ENCODE measurements at places on chromosomes 12 and 14.
A peak's percentile ranks its signal among the peaks of the same experiment; 100 is the strongest.

GRCh38 chr12:109900752-109901580, 892 bp downstream of the TCHP start:
- peak; percentile 7 for DNase-seq

DNA sequence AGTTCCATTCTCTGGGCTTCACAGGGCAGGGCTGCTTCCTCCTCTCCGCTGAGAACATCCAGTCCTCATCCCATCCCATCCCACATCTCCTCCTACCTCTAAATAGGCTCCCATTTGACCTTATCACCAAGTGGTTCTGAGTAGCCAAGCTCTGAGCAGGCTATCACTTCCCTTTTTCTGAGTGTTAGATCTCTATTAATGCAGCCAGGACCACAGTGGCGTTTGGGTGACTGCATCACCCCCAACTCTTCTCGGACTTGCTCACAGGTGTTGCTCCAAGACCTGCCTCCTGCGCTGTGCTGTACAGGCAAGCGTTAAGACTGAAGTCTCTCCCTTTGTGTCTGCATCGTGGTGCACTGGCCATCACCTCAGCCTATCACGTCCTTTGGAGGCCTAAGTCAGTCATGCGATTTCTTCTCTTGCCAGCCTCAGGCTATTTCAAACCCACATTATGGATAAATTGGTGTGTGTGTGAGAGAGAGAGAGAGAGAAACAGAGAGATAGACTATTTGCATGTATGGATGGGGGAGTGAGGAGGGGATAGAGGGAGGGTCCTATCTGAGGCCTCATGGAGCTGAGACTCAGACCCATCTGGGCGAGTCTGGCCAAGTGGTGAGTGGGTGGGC, 12.4 kb upstream of the HHIPL1 start:
- no peak for DNase-seq

DNA sequence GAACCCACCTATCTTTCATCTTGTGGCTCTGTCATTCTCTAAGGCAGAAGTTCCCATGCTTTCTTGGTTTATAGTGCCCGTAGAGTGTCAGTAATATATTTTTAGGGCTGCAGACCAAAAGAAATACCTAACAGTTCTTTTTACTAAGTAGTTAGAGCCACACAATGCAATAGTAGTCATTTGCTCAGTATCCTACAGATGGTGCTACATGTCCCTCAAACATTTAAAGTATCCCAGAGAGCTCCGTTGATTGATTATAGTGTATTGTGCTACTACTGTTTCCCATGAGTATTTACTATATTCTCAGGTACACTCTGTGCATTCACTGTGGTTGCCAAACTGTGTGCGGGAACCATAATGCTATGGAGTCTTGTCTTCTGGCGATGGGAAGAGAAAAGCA, 4.7 kb upstream of the PLBD1 start:
- no peak for DNase-seq

DNA sequence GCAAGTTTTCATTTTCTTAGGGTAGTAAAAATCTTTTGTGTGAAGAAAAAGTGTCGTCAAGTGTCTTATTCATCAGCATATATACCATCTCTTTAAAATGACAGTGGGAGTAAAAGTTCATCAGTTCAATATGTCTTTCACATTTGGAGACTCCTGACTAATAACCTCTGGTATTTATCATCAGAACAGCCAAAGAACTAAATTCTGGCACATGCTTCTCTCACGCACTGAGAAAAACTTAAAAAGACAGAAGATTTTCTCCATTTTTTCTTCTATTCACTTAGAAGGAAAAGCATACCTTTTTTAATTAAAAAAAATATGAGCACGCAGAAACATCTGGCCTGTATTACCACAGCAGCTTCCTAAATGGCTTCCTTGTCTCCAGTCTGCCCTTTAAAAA, 265.7 kb downstream of the AKAP6 start:
- DNase-seq = no peak

DNA sequence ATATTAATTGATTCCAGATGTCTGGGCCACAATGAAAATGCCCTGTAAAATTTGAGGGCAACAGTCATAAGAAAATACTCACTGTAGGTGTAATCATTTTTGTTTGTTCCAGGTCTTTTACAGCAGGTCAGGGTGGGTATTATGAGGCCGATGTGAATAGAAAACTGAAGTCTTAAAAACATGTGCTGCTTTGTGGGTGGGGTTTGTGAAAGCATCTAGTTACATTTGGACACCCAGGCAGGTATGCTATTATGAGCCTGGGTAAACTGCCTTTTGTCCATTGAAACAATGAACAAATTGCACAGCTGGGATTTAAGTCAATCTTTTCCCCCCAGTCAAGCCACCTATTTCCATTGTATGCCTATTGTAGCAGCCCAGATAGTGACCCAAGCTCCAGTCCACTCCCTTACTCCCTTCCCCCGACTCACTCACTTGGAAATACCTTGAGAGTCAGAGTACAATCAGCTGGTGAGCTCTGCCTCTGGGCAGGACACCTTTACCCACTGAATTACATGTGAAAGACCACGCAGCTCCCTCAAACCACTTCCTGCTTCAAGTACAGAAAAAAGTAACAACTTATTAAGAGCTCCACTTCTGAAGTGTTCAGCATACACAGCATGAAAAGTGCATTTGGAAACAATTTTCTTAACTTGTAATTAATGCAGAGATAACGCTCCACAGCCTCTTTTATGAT, 1.8 kb downstream of the IGF1 start:
- no peak for DNase-seq

GRCh38 chr12:80692114-80692513, 15.3 kb upstream of the MYF6 start:
- no peak for DNase-seq

DNA sequence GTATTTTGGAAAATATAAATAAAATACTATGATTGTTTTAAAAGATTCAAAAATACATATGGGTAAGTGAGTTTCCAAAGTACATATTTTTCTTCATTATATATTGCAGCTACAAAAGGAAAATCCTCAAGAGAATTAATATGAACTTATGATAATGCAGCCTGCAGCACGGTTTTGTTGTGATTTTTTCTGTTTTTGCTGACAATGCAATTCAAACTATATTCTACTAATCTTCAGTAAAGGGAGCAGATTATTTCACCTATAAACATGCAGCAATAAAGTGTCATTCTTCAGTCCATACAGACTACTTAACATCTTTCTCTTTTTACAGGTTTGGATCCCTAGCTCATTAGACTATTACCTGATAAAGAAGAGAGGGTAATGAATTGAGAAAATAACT, 582.1 kb upstream of the MGAT4C start:
- DNase-seq = no peak

DNA sequence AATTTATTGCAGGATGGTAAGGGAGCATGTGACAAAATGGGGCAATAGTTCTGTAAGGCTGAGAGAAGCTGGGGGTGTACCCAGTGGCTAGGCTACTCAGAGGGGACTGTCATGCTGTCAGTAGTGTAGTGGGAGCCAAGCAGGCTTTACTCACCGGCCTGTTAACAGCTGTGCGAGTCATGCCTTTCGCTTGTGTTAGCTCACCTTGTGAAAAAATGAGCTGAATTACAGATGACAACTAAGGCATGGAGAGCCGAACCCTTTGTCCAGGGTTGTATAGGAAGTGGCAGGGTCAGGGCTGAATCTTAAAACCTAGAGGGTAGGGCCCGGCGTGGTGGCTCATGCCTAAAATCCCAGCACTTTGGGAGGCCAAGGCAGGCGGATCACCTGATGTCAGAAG, 37.9 kb downstream of the SH2B3 start:
- DNase-seq = peak; percentile 62

DNA sequence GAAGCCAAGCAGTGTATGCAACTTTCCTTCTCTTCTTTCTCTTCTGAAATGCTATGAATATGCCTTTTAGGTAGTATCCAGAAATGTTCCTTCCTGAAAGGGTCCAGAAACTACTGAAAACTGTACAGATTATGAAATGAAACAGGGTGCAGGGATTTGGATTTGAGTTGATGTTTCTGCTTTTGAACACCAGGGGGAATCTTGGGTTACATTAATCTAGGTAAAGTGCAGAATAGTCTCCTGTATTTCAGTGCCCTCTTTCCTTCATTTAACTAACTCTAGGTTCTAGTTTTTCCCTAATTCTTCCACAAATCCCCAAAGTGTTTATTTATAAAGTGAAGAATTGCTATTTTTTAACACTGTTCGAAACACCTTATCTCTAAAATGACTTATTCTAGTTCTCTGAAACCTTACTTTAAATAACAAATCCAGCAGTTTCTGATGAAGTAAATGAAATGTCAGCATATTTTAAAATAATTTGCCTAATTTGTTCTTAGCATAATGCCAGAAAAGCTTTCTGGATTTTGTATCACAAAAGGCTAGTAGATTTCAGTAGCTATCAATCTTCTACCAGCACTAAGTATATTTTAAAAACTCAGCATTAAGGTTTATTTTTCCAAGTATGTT, 111.9 kb downstream of the LRRK2 start:
- DNase-seq = no peak

DNA sequence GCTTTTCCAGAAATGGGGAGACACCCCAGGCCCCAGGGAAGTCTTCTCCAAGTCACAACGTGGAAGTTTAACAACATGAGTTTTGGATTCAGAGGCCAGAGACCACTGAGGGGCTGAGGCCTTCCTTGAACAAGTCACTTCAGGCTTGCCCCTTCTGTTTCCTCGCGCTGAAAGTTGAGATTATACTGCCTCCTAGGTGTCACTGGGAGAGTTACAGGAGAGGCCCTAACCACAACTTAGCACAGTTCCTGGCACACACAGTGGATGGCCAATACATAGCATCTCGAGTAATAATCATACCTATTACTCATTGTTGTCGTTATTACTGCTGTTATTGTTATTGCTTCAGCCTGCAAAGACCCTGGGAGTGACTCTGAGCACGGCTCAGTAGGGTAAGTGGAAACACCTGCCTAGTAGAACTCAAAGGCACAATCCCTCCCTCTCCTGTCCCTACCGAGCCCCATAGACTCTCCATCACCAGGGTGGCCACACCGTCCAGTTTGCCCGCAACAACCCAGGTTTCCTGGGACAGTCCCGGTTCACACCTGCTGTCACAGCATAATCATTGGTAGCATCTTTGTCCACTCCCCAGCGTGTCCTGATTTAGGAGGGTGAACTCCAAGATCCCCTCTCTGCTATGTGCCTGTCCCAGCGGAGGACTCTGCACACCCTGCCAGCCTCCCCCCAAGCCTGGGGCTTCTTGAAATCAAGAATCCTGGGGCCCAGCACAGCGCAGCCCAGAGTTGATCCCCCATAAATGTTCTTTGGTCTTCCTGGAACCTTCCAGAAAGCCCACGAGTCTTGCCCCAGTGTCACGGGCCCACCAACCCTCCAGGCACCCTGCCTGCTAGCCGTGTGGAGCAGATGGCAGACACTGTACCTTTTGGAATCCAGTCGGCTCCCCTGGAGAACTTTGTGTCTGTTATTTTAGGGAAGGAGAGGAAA, 85.0 kb downstream of the SYNE3 start:
- DNase-seq = no peak

- DNase-seq = no peak
Measured at GRCh38 chr12:124694846-124695497, 127.6 kb upstream of the NCOR2 start.

DNA sequence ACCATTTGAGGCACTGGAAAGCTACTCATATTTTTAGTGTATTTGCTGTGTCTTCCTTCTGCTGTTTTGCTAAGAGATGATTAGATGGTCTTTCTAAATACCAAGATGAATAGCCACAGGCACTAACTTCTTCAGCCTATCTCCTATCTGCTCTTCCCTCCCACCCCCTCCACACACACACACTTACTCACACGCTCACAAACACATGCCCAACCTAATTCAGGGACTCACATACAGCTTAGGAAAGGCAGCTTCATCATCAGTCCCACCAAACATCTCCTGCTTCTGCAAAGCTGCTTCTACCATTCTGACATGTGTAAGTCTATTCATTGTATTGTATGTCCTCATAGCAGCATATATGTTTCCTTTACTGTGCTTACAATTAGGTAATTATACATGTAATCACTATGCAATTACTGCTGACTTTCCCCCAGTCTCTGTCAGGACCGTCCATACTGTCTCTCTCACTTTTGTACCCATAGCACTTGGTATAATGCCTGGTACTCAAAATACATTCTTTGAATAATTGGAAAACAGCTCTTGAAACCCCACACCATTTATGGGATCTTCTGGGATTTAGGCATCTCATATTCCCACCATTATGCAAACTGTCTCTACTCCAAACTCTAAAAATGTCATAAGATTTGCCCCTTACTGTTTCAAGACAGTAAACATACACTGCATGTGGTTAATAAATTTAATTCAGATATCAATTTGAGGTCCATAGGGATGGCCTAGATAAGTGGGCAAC, 83.3 kb upstream of the HIF1A start:
- no peak for DNase-seq

DNA sequence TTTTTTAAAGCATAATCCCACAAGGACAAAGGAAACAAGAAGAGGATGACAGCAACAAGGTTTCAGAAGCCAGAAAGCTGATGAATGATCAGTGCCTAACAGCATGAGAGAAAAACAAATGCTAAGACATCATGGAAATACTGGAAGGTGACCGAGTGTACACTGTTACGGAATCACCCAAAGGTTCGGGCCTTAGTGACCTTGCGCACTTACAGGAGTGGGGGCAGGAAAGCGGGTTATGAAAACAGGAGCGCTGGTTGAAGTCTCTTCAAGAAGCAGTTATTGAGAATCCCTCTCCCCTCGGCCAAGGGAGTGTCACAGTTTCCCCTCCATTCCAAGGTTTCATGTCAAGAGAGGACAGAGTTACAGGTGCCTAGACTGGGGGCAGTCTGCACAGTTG, 42.6 kb downstream of the SLC25A47 start:
- no peak for DNase-seq
